Activated naive CD4-positive, alpha-beta T cell (primary cell): ENCODE measurements at places on chromosomes 7 and 10.

DNA sequence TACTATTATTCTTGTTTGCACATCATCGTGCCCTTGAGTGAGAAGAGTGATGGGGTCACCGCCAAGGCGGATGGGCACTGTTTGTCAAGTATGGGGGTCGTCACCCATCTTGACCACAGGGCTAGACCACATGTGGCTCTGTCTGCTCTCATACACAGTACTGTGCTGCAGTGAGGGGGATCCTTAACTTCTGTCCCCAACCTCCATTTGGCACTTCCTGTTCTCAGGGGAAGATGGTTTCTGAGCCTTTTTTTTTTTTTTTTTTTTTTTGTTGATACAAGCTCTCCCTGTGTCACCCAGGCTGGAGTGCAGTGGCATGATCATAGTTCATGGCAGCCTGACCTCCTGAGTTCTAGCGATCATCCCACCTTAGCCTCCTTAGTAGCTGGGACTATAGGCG is 13.6 kb downstream of the WBP1L start:
- DNase-seq = no peak

DNA sequence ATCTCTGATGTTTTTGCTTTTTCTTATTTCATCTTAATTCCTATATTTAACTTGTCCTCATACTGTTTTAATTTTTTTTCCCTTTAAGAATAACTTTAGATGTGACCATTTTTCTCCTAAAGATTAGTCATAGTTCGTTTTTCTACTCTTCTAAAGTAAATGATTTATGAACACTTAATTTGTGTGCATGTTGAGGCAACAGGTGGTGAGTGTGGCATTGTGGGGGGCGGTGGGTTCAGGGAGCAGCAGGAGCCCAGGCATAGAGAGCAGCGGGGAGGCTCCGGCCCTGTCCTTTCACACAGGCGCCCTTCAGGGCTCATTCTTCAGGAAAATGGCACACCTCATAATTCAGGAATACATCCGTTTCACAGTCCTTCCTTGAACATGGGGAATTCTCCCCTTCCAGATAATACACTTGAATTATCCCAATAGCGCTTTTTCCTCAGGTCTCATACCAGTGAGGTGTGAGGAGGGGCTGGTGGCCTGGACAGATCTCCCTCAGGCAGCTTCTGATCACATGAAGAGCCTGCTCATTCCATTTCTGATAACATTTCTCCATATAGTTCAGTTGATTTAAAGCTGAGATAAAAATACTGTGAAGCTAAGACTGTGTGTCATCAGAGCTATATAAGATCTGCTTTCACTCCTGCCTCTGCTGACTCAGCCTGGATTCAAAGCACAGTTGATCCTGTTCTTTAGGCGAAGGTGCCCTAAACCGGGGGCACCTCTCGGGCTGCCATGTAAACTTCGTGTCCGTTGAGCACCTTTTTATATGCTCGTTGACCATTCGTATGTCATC is 40.2 kb downstream of the CUL1 start:
- no peak for DNase-seq

DNA sequence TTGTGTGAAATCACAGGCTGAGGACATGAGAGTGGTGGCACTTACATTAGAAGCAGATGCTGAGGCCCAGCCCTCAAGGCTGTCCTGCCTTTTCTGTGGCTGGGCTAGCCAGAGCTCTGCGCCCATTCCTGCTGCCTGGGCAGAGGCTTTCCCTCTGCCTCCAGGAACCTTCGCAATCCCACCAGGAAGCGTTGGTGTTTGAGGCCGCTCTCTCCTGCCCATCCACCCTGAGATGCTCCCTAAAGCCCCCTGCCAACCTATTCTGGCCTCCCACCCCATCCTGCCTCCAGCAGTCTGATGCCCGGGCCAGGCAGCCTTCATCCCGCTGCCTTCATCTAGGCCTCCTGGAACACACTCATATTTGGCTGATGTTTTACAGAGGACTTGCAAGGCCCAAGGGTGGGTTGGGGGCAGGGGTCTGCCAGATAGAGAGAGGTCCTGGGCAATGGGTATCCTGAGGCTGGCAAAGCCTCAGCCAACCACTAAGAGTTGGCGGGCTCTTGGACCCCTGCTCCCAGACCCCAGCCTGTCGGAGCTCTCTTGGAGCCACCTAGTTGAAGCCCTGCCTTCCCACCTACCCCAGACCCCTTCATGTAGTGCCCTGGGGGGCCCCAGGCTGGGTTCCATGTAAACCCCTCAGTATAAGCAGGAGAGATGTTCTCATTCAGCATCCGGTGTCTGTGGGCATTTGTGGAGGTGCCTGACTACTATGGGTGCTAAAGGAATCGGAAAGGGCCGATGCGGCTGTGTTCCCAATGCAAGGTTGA is 32.7 kb downstream of the LDB3 start:
- no peak for DNase-seq

GRCh38 chr7:151271699-151272355 is 23.3 kb upstream of the SMARCD3 start:
- DNase-seq = no peak

GRCh38 chr7:142983825-142984224 is 21.7 kb upstream of the KEL start:
- DNase-seq = no peak

GRCh38 chr10:32960022-32960421 is 2.0 kb upstream of the ITGB1 start:
- no peak for DNase-seq

DNA sequence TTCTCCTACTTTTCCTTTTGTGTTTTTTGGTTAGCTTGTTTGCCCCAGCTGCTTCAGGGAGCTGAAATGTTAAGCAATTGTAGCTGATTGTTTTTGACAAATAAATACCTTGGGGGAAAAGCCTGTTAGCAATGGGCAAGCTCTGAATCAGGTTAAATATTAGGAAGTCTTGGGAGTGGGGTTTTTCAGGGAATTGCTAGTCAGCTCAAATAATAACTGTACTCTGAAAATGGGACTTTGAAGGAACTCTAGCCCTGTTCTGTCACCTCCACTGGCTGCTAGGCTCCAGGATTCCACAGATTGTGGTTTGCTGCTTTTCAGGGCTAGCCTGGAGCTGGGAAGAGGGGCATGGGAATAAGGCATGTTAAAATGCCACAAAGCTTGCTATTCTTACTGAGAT is 39.5 kb downstream of the ADK start:
- no peak for DNase-seq

GRCh38 chr10:62585211-62585775 is 211.1 kb downstream of the ZNF365 start:
- no peak for DNase-seq

DNA sequence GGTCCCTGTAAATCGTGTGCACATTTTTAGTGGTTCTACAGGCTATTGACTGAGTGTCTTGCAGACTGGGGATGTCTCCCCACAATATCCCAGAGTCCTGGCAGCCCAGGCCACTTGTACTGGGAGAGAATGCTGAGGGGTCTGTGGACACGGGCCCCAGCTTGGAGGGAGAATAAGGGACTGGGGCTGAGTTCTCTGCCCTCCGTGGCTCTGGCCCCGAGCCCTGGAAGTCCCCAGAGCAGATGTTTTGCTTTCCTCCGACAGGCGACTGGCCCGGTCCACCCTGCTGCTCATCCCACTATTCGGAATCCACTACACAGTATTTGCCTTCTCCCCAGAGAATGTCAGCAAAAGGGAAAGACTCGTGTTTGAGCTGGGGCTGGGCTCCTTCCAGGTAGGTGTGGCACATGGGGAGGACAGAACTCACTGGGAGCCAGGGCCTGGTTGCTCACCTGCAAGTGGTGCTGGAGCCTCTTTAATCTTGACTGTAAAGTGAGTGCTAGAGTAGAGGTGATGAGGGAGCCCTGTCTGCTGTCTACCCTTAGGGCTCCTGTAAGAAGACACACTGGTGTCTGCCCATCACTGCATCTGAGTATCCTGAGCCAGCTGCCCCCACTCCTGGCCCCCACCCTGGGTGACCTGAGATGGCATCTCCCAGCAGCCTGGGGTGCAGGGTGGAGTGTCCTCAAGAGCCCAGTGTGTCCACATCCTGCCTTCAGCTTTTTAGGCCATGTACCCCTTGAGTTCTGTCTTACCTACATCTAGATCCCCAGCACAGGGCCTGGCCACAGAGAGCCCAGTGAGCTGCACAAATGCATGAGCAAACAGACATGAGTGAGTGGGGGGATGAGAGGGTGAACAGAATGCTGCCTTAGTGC is 51.1 kb downstream of the ADCYAP1R1 start:
- DNase-seq = no peak

DNA sequence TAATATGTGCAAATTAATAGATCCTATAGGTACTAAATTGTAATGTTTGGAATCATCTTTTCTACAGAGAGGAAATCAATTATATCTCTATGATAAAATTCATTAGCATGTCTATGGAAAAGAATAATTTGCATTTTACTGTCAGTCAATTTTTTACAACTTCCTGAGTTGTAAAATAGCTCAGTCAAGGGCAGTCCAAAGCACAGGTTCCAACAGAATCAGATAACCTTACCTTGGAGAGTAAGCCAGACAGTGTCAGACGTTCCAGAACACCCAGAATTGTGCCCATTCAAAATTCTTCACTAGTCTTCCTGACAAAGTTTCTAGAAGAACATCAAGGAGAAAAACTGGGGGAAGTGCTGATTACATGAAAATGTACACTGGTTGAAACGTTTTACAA is 31.1 kb upstream of the IMMP2L start:
- DNase-seq = no peak

GRCh38 chr10:130169136-130169859 is 33.1 kb downstream of the GLRX3 start:
- no peak for DNase-seq

GRCh38 chr10:132107949-132108877 is 42.5 kb downstream of the JAKMIP3 start:
- DNase-seq = no peak

DNA sequence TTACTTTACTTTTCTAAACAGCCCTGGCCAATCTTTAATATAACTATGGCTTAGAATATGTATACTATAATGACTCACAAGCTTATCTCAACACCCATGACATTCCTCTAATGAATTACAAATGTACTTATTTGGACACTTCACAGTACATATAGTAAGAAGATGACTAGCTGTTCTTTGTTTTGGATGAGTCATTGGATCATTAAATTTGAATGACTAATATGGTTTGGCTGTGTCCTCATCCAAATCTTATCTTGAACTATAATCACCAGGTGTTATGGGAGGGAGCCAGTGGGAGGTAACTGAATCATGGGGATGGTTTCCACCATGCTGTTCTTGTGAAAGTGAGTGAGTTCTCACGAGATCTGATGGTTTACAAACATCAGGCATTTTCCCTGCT is 807.5 kb upstream of the SORCS1 start:
- DNase-seq = no peak
